ENCODE measurements at places on chromosomes 12 and 14. TPM values are rescaled to one million over a fixed set of nuclear protein-coding genes. Genes with fewer than 3 reads are reported as not detected.

The USP15 gene
- 122 TPM for total RNA-seq

The ARMH4 gene
- total RNA-seq = 0.14 TPM

DNA sequence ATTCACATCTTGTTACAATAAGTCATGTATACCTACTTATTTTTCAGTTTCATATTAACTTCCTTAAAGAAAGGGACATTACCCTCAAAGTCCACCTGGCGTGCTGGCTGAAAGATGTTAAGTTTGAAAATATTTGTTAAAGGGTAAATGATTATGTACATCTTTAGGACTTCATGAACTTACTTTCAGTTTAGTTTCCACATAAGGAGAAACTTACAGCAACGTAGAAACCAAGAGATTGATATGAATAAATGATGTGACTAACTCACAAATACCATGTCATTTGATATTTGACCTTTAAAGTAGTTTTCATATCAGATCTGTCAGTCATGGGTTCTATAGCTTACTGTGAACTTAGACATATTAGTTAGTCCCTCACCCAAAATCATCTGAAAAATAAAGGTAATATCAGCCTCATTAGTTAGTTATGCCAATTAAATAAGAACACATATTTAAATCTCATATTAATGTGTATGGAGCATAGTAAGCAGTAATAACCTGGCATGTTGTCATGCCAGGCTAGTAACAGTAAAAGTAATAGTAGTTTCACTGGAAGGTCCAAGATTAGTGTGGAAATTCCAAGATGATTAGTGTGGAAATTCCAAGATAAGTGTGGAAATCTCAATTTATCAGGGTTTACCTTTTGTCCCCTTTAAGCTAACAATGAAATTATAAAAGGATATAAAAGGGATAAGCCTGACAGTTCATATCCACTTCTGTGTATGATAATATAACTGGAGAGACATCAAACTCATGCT is 1.9 kb upstream of the CLEC2D start:
- no peak for DNase-seq

GRCh38 chr12:15875863-15876262 is 6.3 kb upstream of the STRAP start:
- DNase-seq = no peak

Data from activated naive CD4-positive, alpha-beta T cell treated with anti-CD3 and anti-CD28 coated beads, Interleukin-2, amount 50 U/mL, for 72 hours (primary cell).